NCI-H1930 (cell line): ENCODE measurements at places on chromosomes 4 and X.

DNA sequence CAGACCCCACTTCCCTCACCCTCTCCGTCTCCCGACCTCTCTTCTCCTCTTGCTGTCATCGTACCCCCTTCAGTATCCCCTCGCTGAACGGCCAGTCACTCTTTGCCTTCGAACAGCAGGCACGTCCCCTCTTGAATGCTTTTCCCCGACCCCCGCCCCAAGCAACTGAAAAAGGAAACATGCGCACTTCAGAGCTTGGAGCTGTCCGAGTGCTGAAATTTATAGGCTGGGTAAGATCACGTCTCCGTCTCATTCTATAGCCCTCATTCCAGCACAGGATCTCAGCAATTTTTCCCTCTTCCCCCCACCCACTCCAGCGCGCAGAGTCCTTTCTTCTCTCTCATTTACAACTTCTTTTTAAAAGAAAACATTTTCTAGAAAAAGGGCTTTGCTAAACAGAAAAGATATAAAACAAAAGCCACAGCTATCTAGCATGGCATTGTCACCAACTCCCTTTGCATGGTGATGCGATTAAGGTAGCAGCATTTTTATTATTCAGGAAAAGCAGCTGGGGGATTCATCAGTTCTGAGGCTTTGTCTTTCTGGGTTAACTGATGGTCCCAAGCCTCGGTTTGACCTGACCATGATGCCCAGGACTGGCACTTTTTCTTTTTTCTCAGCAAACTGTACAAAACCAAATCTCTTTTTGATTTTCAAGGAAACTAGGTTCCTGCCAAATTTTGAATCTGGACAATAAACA, at the start of gene GLRA2:
Gene GLRA2 (plus strand): TSS at position 247 of the 700 bp plus-strand sequence. CDS start 522 bp downstream, outside the sequence.
- DNase-seq = no peak

GRCh38 chrX:130340271-130340670, 552 bp downstream of the SLC25A14 start:
- no peak for DNase-seq

GRCh38 chr4:41211951-41212615, 2.3 kb downstream of the APBB2 start:
- no peak for DNase-seq

- DNase-seq = peak; percentile 26
Observed at GRCh38 chr4:24988776-24989175, 42.0 kb downstream of the LGI2 start.

GRCh38 chr4:38411092-38411491, 252.9 kb upstream of the KLF3 start:
- no peak for DNase-seq

- no peak for DNase-seq
Observed at GRCh38 chr4:38691251-38692008, 27.4 kb downstream of the KLF3 start.

- no peak for DNase-seq
Observed at GRCh38 chrX:136687457-136687856, 39.5 kb downstream of the CD40LG start.

- no peak for DNase-seq
Observed at GRCh38 chr4:47899639-47900038, 14.7 kb downstream of the NFXL1 start.

- no peak for DNase-seq
Observed at GRCh38 chrX:65999029-65999562, 40.8 kb downstream of the VSIG4 start.

DNA sequence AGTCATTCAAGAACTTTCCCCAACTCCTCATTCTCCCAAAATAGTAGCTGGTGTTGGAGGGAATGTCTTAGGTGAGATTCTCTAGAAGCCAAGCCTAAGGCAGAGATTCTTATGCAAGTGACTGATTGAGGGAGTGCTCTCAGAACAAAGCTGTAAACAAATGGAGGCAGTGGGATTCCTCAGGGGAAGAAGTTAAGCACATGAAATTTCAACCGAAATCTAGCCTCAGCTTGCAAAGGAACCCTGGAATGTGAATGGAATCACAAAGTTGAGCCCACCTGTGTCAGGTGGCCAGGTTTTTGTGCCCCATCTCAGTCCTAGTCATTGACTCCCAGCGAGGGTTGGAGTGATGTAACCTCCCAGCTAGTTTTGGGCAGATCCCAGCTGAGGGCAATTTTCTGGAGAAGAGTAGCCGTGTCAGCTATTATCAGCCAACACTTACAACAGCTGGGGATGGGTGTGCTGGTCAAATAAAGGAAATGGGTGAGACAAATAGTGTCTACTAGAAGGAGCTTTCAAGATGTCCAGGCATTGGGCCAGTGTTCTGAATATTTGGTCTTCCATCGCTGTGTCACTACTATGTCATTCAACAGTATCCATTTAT, 29.7 kb upstream of the FGF2 start:
- no peak for DNase-seq

- no peak for DNase-seq
Observed at GRCh38 chrX:14043209-14043608, 13.5 kb upstream of the GEMIN8 start.

DNA sequence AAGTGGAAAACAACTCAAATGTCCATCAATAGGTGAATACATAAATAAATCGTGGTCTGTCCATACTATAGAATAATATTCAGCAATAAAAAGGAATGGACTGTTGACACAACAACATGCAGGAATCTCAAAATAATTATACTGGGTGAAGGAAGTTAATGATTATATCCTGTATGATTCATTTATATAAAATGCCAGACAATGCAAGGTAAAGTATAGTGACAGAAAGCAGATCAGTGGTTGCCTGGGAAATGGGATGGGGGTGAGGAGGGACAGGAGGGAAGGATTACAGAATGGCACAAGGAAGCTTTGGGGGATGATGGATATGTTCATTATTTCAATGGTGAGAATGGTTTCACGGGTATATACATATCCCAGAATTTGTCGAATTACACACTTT, 12.3 kb downstream of the PYURF start:
- no peak for DNase-seq

DNA sequence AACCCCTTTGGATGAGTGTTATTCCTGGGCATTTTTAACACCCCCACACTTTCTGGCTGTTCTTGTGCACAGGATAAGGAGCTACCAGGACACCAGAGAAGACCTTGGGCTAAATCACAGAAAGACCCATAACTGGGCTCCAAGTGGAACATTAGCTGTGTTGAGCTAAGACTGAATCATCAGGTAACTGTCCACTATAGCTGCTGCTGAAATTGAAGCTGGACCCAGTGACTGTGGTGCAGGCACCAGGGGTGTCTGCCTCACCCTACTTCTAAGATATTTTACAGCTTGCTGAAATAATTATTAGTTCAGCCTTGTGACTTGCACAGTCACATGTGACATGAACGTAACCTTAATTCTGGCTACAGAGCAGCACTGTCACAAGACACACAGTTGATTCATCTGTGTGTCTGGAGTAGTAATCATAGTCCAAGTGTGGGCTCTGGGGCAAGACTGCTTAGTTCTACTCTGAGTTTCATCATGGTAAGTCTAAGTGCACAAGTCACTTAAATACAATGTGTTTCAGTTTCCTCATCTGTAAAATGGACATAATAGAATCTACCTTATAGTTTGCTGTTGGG, 127.4 kb downstream of the SLC39A8 start:
- no peak for DNase-seq

GRCh38 chr4:79598801-79599200, 190.8 kb upstream of the GK2 start:
- DNase-seq = no peak

DNA sequence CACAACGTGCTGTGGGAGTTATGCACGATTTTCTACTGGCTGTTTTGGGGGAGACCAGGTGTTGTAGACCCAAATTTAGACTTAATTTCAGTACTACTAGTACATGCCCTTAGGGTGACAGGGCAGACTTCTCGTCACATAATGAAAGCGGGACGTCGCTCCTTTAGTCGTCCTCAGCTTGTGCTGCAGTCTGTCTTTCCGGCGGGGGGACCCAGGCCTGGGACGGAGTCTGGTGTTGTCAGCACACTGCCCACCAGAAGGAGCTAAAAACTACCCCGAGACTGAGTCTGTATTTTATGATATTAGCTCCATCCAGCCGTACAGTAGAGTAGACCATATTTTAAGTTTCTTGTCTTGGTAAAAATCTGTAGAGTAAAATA, 35.5 kb downstream of the NOP14 start:
- no peak for DNase-seq

GRCh38 chr4:142373610-142374009, 472.5 kb downstream of the INPP4B start:
- no peak for DNase-seq

DNA sequence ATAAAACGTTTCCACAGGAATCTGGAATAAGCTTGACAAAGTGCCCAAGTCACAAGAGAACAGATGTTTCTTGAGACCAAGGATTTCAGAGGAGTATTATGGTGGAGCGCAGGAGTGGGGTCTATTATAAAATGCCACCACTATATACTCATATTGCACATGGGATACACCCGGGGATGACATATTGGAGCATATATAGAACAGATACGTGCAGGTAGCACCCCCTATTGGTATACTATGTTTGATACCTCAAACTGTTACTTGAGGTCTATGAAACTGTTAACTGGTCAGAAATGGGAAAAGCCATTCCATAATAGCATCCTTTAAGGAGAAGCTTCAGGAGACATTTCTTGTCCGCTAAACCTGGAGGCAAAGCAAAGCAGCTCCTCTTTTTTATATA, 86.0 kb downstream of the PCYT1B start:
- no peak for DNase-seq

DNA sequence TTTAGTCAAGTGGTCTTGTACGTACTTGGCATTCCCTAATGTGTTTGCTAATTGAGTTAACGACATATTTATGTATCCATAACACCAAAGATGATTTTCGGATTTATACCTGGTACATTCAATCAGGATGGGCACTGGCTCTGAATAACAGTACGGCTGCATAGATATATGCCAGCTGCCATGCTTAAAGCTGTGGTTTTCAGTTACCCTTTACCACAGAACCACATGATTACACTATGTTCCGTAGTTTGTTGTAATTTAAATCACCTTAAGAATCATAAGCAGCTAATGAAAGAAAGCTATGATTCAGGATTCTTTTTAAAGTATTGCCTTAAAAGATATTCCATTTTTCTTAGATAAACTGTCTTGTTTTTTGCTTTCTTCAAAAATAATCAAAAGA, 53.6 kb downstream of the FIP1L1 start:
- DNase-seq = no peak
